ENCODE measurements at places on chromosomes 11 and 22.

GRCh38 chr11:66126808-66127555 is 56.9 kb downstream of the PACS1 start:
- peak; percentile 86 for DNase-seq

- peak; percentile 83 for DNase-seq
These were observed 3.2 kb upstream of the STK33 start for GRCh38 chr11:8597182-8597581.

- no peak for DNase-seq
These were observed 1291.0 kb downstream of the LRRC4C start for GRCh38 chr11:40168414-40168813.

GRCh38 chr22:17213976-17214375 is 5.3 kb downstream of the ADA2 start:
- peak; percentile 63 for DNase-seq

Measured in inflammatory macrophage treated with lipopolysaccharide for 4 hours (primary cell).